Tibial artery (tissue), 4 donors: ENCODE measurements at places on chromosomes 1 and 21.

GRCh38 chr21:19785941-19786340 is 1212.3 kb upstream of the NCAM2 start:
- H3K36me3 ChIP-seq = no peaks in the 10 kb centered on the region
- no peak for DNase-seq
- no peaks in the 10 kb centered on the region for H3K4me1 ChIP-seq

DNA sequence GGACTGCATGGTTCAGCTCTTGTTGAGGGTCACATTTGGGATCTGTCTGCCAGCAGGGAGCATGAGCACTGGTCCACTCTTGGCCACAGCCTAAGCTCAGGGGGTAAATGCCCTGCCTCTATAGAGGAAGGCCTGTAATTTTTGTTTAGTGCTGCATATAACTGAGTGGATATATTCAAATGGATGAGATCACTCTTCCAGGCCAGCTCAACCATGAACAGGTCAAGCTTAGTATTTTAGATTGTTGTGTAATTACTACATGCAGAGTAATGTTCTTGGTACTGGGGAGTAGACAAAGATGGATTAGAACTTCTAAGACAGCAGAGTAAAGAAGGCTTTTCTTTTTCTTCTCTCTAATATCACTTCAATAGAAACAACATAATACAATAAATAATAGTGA is 376.9 kb downstream of the GPATCH2 start:
- H3K27me3 ChIP-seq = no peaks in the 10 kb centered on the region
- no peak overlapping the region for H3K4me3 ChIP-seq
- no peaks in the 10 kb centered on the region for H3K36me3 ChIP-seq
- H3K4me1 ChIP-seq = no peaks in the 10 kb centered on the region
- no peak for DNase-seq
- H3K27ac ChIP-seq = no peak overlapping the region

- no peak overlapping the region for H3K27ac ChIP-seq
- H3K27me3 ChIP-seq = no peaks in the 10 kb centered on the region
- no peak for DNase-seq
- H3K4me1 ChIP-seq = no peaks in the 10 kb centered on the region
Observed at GRCh38 chr21:15274701-15275485, 210.1 kb upstream of the NRIP1 start.

- H3K27me3 ChIP-seq = no peaks in the 10 kb centered on the region
- H3K36me3 ChIP-seq = peaks cover 100% of the 10 kb centered on the region
- no peak overlapping the region for H3K4me3 ChIP-seq
Observed at GRCh38 chr1:244413736-244414135, 38.0 kb downstream of the ADSS2 start.

- no peaks in the 10 kb centered on the region for H3K27me3 ChIP-seq
- peak overlapping the region; percentile 85 for H3K4me3 ChIP-seq
- H3K4me1 ChIP-seq = no peaks in the 10 kb centered on the region
- peak overlapping the region; percentile 99 for H3K27ac ChIP-seq
- peak; percentile 73 for DNase-seq
- no peaks in the 10 kb centered on the region for H3K36me3 ChIP-seq
Observed at GRCh38 chr1:15836772-15837669, 10.5 kb upstream of the SPEN start.

DNA sequence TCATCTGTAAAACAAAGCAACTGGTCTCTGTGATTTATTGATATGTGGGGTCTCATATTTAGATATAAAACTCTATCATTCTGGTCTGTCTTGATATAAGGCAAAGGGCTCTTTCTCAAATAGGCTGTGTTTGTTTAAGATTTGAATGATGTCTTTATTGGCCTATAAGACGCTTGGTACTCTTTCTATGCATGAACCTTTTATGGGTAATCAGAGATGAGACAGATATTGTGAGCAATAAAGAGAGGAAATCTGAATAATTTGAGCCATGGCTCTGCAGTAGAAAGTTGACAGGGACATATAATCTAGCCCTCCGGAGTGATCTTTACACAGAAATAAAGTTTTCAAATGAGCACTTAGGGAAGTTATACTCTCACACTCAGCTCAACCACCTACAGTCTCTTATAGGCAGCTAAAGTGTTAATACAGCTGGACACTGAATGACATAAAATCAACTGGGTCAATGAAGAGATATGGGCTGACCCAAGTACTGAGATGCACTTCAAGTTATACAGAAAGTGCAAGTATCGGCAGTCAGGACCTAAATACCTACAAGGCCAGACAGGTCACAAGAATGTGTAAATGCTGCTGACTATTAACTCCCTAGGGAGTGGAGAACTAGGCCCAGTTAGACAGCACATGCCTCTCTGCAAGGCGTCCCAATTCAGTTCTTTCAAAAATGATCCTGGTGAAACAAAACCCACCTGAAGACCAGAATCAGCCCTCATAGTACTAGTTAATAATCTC is 111.0 kb downstream of the PTPN14 start:
- no peak for DNase-seq
- H3K36me3 ChIP-seq = no peaks in the 10 kb centered on the region
- no peak overlapping the region for H3K27ac ChIP-seq
- no peaks in the 10 kb centered on the region for H3K27me3 ChIP-seq

GRCh38 chr1:12159816-12160215 is 7.0 kb upstream of the TNFRSF1B start:
- no peak for DNase-seq
- H3K36me3 ChIP-seq = no peaks in the 10 kb centered on the region
- H3K4me3 ChIP-seq = no peak overlapping the region
- H3K27ac ChIP-seq = no peak overlapping the region
- peaks cover 12% of the 10 kb centered on the region for H3K4me1 ChIP-seq

GRCh38 chr1:152752225-152752624 is 5.6 kb upstream of the KPRP start:
- no peaks in the 10 kb centered on the region for H3K4me1 ChIP-seq
- no peaks in the 10 kb centered on the region for H3K36me3 ChIP-seq
- no peak for DNase-seq

- H3K36me3 ChIP-seq = no peaks in the 10 kb centered on the region
- DNase-seq = peak; percentile 79
- H3K27me3 ChIP-seq = no peaks in the 10 kb centered on the region
- peaks cover 25% of the 10 kb centered on the region for H3K4me1 ChIP-seq
- H3K27ac ChIP-seq = peak within 1 kb of the TSS; percentile 69
Observed at GRCh38 chr1:24111996-24112779, at the start of gene MYOM3. Gene MYOM3 (minus strand): TSS chr1:24112135. CDS start chr1:24108636, 3,499 bp downstream.

- no peak for DNase-seq
- no peaks in the 10 kb centered on the region for H3K36me3 ChIP-seq
- H3K27ac ChIP-seq = no peak overlapping the region
- no peaks in the 10 kb centered on the region for H3K4me1 ChIP-seq
- peaks cover 12% of the 10 kb centered on the region for H3K27me3 ChIP-seq
Observed at GRCh38 chr1:10451287-10451686, 1.5 kb downstream of the CORT start.

- no peak overlapping the region for H3K27ac ChIP-seq
- DNase-seq = no peak
- H3K27me3 ChIP-seq = no peaks in the 10 kb centered on the region
- no peaks in the 10 kb centered on the region for H3K36me3 ChIP-seq
- H3K4me1 ChIP-seq = no peaks in the 10 kb centered on the region
- H3K4me3 ChIP-seq = no peak overlapping the region
Observed at GRCh38 chr21:17370263-17370662, 142.6 kb upstream of the CXADR start.

GRCh38 chr1:9494936-9495758 is 44.1 kb upstream of the SLC25A33 start:
- H3K27ac ChIP-seq = no peak overlapping the region
- no peaks in the 10 kb centered on the region for H3K36me3 ChIP-seq
- peaks cover 13% of the 10 kb centered on the region for H3K4me1 ChIP-seq
- no peak for DNase-seq
- no peaks in the 10 kb centered on the region for H3K27me3 ChIP-seq

DNA sequence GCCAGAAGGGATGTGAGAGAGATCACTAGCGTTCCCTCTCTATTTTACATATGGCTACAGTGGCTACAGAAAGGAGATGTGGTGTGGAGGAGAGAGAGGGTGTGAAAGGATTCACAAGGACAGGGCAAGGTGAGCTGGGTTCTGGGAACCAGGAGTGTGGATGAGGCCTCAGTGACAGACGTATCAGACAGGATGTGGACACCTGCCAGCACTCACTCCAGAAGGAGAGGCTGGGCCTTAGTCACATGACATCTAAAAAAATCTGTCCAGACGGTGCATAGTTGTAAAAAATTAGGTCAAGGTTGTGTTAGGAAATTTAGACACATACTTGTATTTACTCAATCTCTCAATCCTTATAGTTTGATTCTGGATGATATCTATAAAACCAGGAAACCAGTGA is 10.6 kb downstream of the TRIM67 start:
- no peaks in the 10 kb centered on the region for H3K4me1 ChIP-seq
- no peaks in the 10 kb centered on the region for H3K27me3 ChIP-seq
- no peak for DNase-seq
- no peaks in the 10 kb centered on the region for H3K36me3 ChIP-seq
- H3K27ac ChIP-seq = no peak overlapping the region

GRCh38 chr1:169392406-169392805 is 24.4 kb downstream of the BLZF1 start:
- no peaks in the 10 kb centered on the region for H3K27me3 ChIP-seq

GRCh38 chr21:15804247-15805005 is 74.6 kb downstream of the USP25 start:
- no peak overlapping the region for H3K4me3 ChIP-seq
- no peak for DNase-seq
- H3K4me1 ChIP-seq = no peaks in the 10 kb centered on the region

DNA sequence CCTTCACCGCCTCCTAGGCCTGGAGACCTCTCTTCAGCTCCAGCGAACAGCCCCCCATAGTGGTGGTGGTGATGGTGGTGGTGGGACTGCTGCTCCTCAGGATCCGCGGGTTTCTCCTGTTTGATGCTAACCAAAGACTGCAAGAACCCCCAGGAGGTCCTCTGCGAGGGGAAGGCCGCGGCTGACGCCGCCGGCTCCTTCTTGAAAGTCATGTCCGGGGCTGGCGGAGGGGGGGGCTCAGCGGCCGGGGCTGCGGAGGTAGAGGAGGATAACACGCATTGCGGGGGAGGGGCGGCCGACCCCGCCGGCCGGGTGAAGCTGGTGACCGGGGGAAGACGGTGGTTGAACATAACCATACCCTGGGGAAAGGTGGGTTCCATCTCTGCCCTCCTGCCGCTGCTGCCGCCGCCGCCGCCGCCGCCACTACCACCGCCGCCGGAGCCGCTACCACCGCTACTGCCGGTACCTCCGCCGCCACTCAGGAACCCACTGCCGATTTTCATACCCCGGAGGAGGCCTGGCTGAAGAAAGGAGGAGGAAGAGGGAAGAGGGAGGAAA is 554 bp downstream of the ZNF281 start:
- no peaks in the 10 kb centered on the region for H3K27me3 ChIP-seq
- peaks cover 19% of the 10 kb centered on the region for H3K4me1 ChIP-seq
- peak overlapping the region; percentile 70 for H3K27ac ChIP-seq
- no peaks in the 10 kb centered on the region for H3K36me3 ChIP-seq
- H3K4me3 ChIP-seq = peak overlapping the region; percentile 80

DNA sequence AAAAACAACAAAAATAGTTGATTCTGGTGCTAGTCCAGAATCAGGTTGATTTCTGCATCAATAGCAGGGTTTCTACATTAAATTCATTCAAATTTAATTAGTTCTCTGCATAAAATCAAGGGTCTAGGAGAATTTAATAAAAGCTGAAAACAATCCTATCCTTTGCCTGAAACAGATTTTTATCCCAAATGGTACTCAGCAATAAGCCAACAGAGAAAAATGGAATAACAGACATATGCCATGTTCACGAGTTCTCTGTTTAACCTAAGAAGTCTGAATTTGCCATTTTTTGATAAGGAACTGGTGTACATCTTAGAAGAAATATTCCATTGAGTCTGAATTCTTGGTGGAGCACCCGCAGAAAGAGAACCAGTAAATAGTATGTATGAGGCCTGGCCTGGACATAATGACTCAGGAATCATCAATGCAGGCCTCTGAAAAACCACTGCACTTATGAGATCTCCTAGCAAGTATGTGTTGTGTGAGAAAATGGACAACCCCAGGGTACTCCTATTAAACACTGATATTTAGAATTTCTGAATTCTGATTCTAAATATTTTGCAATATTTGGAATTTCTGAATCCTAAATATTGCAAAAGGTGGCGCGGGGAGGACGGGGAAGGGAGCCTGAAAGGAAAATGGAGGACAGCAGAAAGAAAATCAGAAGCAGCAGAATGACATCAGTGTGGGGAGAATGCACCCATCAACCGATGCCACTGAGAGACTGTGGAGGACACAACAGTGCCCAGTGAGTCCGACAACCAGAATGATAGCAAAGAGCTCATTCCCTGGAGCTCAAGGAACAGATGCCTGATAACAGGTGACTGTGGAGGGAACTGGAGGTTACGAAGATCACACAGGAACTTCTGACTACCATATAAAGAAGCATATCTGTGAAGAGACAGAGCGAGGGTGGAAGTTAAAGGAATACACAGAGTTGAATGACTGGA is 97.6 kb downstream of the APP start:
- no peaks in the 10 kb centered on the region for H3K36me3 ChIP-seq
- H3K4me3 ChIP-seq = no peak overlapping the region
- no peak for DNase-seq
- H3K27me3 ChIP-seq = no peaks in the 10 kb centered on the region

DNA sequence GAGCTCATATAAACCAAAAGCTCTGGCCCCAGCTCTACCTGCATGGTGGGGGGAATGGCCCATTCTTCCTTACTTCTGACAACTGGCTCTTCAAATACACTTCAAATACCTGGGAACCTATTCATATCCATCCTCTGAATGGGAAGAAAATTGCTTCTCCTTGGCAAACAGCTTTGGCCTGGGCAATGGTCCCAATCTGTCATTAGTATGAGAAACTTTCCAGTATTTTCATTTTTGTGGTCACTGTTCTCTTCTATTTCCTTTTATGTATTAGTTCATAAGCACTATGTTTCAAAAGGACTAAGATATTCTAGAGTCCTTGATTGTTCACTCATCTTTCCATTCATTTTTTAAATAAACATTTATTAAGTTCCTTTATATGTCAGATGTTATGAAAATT is 5.2 kb upstream of the HSD3B2 start:
- H3K4me1 ChIP-seq = no peaks in the 10 kb centered on the region
- no peaks in the 10 kb centered on the region for H3K36me3 ChIP-seq
- DNase-seq = no peak

- peak; percentile 10 for DNase-seq
- no peak overlapping the region for H3K4me3 ChIP-seq
- H3K27me3 ChIP-seq = no peaks in the 10 kb centered on the region
- H3K36me3 ChIP-seq = no peaks in the 10 kb centered on the region
Observed at GRCh38 chr1:111789666-111790316, 34.1 kb downstream of the DDX20 start.
